ENCODE measurements at places on chromosomes 2 and 18. TPM values are rescaled to one million over a fixed set of nuclear protein-coding genes. Genes with fewer than 3 reads are reported as not detected.

CPLX4 gene
- not detected for total RNA-seq

- DNase-seq, result no peak
These were observed 55.3 kb downstream of the NXPH2 start for GRCh38 chr2:138724729-138725459.

FER1L5 gene
- 1.0 TPM for total RNA-seq

DNA sequence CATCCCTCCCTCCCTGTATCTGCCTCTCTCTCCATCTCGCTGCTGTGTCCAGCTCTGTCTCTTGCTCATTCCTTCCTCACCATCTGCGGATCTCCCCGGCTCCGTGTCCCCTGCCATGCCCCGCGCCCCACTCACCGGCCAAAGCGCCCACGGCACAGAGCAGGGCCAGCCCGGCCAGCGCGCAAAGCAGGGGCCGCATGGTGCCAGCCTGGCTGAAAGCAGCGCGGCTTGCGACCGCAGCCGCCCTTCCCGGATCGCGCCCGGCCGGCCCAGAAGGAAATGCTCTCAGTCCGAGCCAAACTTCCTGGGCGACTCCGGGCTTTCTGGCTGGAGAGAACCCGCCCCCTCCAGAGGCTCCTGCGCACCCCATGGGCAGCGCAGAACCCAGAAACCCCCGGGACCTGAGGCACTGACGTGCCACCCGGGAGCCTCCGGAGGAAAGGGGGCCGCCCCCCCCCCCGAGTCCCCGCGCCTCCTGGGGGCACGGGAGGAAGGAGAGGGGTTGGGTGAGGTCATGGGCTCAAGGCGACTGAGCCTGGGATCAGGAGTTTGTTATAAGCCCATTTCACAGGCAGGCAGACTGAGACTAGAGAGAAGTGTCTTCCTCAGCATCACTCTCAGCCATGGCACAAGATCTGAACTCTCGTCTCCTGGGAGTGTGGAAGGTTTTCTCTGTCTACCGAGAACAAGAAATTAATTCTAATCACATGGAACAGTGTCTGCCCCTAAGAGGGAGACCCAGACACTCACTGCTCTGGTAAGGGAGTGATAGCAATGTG is 45.2 kb upstream of the RAB6C start:
- peak; percentile 24 for DNase-seq

DNA sequence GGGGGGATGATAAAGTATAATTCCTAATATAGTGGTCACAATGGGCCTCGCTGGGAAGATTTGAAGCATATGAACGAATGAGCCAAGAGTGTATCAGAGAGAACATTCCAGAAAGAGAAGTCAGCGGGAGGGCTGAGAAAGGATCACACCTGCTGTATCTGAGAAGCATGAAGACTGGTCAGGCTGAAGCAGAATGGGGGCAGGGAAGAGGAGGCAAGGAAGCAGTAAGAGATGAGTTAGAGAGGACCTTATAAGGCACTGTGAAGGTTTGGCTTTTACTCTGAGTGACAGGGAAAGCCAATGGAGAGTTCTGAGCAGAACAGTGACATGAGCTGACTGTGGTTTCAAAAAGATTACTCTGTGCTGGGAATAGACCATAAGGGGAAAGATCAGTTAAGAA is 73.5 kb downstream of the CHN1 start:
- no peak for DNase-seq

GRCh38 chr2:46315103-46315890 is 18.1 kb downstream of the EPAS1 start:
- DNase-seq, result peak; percentile 18

PLGLB2 gene
- total RNA-seq, result 1.5 TPM

GRCh38 chr2:11852526-11853196 is 106.2 kb downstream of the LPIN1 start:
- no peak for DNase-seq

- DNase-seq, result no peak
These were observed 75.8 kb downstream of the CLHC1 start for GRCh38 chr2:55156326-55156725.

GRCh38 chr2:30710016-30710415 is 97.2 kb downstream of the CAPN13 start:
- DNase-seq, result no peak

- no peak for DNase-seq
These were observed 90.3 kb upstream of the CAPN13 start for GRCh38 chr2:30897539-30897938.

TCF7L1 gene
- 83.8 TPM for total RNA-seq

KLHL29 gene
- total RNA-seq, result 17.5 TPM

DNA sequence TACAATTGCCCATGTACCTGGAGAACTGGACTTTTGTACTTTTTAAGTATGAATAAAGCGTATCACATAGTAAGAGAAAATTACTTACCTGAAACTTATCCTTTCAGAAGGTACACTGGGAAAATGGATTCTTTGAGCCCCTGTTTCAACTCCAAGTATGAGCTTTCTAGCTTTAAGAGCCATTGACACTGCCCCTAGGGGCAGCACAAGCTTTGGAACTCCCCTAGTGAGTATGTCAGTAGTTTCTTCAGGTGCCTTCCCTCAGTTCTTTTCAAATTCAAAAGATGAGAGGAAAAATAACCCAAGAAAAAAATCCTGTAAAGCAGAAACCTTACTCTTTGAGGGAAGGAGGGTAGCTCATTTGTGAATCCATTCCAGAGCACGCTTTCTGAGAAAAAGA is 124.1 kb downstream of the MEMO1 start:
- DNase-seq, result peak; percentile 21

DNA sequence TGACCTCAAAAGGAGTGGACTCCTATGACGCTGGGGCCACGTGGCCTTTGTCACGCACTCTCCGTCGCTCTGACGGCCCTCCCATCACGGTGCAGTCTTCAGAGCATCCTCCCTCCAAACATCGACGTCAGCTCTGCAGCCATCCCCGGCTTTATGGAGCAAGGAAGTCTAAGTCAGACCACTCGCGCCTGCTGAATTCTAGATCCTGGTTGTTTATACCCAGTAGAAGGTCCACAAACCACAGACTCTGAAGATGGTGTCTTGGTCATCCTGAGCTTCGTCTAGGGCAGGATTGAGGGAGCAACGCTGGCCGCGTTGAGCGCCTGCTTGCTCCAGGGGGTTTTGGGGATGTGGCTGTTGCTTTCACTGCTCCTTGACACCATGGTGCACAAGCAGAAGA is 228.0 kb upstream of the SALL3 start:
- no peak for DNase-seq

PTPRM gene
- total RNA-seq, result 284 TPM

- no peak for DNase-seq
These were observed 694.2 kb downstream of the EPHA4 start for GRCh38 chr2:220877897-220878296.

SFT2D3 gene
- 4.9 TPM for total RNA-seq

GRCh38 chr2:126220331-126220730 is 435.6 kb upstream of the GYPC start:
- DNase-seq, result no peak

- no peak for DNase-seq
These were observed 253.0 kb upstream of the NCKAP5 start for GRCh38 chr2:133821107-133821760.

HOXD9 gene
- total RNA-seq, result 0.56 TPM

DNA sequence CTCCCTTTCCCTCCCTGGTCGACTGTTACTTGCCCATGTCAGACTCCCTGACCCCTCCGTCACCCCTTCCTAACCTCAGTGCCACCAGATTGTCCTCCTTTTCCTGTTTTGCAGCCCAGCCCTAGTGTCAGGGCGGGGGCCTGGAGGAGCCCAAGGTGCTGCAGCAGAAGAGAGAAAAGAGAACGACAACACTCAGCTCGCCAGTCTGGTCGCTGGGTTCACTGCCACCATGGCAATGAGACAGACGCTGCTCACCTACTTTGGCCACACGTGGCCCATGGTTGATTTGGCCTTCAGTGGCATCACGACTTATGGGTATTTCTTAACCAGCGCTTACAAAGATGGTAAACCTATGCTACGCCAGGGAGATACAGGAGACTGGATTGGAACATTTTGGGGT is 108.4 kb upstream of the RMDN2 start:
- no peak for DNase-seq

- no peak for DNase-seq
These were observed 15.7 kb downstream of the PHOSPHO2 start for GRCh38 chr2:169709981-169710380.

DNA sequence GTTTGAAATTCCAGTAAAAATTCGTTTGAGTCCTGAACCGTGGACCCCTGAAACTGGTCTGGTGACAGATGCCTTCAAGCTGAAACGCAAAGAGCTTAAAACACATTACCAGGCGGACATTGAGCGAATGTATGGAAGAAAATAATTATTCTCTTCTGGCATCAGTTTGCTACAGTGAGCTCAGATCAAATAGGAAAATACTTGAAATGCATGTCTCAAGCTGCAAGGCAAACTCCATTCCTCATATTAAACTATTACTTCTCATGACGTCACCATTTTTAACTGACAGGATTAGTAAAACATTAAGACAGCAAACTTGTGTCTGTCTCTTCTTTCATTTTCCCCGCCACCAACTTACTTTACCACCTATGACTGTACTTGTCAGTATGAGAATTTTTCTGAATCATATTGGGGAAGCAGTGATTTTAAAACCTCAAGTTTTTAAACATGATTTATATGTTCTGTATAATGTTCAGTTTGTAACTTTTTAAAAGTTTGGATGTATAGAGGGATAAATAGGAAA is 80.7 kb downstream of the ACSL3 start:
- no peak for DNase-seq

UCN gene
- total RNA-seq, result 1.5 TPM

DNA sequence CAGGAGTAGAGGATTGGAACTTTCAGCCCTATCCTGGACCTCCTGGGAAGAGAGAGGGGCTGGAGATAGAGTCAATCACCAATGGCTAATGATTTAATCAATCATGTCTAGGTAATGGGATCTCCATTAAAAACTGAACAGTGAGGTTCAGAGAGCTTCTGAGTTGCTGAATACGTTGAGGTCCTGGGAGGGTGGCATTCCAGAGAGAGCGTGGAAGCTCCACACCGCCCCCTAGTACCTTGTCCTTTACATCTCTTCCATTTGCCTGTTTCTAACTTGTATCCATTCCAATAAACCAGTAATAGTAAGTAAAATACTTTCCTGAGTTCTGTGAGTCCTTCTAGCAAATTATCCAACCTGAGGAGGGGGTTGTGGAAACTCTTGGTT is 101.7 kb downstream of the B3GNT2 start:
- DNase-seq, result no peak

- DNase-seq, result no peak
These were observed 35.4 kb downstream of the SULT1C4 start for GRCh38 chr2:108412995-108413710.

Measured in endothelial cell (in vitro differentiated cells).